CD4-positive, alpha-beta T cell treated with Interleukin-6 at 100 ng/mL for 8 hours (primary cell): ENCODE measurements at places on chromosomes 12 and 14.

- no peak for DNase-seq
Observed at GRCh38 chr14:43687921-43688320, 819.2 kb downstream of the FSCB start.

- DNase-seq, result no peak
Observed at GRCh38 chr14:55604488-55604887, 24.5 kb downstream of the KTN1 start.

GRCh38 chr12:74049348-74049747 lies 488.3 kb upstream of the ATXN7L3B start:
- no peak for DNase-seq

- DNase-seq, result no peak
Observed at GRCh38 chr12:114681116-114681871, 2.7 kb downstream of the TBX3 start.

DNA sequence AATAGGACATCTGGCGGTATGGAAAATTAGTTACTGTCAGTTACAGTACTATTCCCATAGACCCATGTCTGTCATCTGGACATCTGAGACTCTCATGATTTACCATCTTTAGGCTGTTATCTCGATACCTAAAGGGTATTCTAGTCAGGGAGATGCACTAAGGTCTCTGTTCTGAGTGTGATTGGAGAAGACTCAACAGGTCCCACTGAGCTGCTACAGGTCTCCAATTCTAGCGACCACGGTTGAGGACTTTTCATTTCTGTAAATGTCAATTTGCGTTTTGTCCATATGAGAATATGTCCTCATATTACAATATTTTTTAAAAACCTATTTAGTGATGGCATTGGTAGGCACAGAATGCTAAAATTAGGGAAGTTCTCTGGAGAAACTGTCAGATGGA lies 1160.2 kb downstream of the TMEM121 start:
- no peak for DNase-seq

DNA sequence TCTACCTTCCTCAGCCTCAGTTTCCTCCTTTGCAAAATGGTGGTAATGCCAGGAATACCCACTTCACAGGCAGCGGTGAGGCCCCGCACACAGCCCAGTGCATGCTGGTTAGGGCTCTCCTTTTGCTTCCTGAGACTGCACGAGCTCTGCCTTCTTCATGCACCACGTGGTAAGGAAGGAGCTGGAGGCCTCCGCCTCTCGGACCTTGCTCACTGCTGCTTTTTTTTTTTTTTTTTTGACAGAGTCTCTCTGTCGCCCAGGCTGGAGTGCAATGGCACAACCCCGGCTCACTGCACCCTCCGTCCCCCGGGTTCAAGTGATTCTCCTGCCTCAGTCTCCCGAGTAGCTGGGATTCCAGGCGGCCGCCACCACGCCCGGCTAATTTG lies 18.1 kb downstream of the TAMALIN start:
- DNase-seq, result peak; percentile 71

DNA sequence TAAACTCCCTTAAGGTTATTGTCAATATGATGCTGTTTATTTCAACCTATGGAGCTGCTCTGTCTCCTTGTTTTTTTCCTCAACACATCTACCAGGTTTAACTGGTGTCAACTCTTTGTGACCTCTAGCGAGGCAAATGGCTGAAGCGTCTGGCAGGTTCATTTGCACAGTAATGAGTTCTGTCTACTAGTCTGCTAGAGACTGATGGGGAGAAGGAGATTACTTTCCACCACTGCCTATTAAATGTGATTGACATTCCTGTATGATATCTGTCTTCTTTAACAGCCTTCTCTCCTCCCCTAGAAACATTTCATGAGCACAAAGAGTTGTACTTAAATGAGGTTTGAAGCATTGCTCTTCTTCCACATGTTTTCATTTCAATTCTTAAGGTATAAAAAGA lies 253.7 kb downstream of the SLC6A15 start:
- DNase-seq, result no peak

DNA sequence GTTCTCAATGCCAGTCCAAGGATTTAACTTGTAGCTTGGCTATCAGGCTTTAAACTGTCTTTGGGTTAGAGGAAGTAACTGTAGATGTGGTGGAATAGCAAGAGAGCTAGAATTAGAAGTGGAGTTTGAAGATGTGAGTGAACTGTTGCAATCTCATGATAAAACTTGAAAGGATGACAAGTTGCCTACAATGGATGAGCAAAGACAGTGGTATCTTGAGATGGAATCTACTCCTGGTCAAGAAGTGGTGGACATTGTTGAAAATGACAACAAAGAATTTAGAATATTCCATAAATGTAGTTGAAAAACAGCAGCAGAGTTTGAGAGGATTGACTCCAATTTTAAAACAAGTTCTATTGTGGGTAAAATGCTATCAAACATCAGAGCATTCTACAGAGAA lies 199.0 kb downstream of the DUSP6 start:
- DNase-seq, result no peak

GRCh38 chr12:75341873-75342272 lies 7.4 kb downstream of the GLIPR1L1 start:
- no peak for DNase-seq

DNA sequence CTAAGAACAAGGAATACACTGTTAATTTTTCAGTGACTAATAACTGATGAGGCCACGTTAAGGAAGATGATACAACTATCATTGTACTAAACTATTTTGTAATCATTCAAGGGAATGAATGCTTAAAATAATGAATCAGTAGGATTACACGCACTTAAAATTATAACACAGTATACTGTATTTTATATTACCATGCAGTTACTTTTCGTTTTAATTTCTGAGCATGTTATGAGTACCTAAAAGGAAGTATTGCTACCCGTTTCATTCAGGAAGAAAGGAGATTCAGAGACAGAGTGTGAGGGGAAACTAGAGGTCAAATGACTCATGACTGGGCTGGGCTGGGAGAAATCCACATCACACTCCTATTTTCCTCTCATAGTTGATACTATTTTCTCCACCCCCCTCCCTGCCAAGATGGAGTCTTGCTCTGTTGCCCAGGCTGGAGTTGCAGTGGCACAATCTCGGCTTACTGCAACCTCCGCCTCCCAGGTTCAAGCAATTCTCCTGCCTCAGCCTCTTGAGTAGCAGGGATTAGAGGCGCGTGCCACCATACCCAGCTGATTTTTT lies 202.0 kb downstream of the PPM1H start:
- DNase-seq, result no peak

- no peak for DNase-seq
Observed at GRCh38 chr14:67162385-67162784, 26.9 kb upstream of the GARIN2 start.

DNA sequence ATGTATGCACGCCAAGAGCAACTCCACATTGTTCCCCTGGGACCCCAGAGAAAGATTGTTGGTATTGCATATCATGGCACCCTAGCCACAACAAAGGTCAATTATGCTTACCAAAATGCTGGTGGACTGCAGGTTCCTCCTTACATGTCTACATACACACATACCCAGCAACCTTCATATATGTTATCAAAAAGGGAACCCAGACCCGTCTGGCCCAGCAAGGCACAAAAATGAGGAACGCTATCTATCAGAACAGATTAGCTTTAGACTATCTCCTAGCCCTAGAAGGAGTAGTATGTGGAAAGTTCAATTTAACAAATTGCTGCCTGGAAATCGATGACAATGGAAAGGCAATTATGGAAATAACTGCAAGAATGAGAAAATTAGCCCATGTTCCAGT lies 61.5 kb downstream of the DHRS2 start:
- no peak for DNase-seq

DNA sequence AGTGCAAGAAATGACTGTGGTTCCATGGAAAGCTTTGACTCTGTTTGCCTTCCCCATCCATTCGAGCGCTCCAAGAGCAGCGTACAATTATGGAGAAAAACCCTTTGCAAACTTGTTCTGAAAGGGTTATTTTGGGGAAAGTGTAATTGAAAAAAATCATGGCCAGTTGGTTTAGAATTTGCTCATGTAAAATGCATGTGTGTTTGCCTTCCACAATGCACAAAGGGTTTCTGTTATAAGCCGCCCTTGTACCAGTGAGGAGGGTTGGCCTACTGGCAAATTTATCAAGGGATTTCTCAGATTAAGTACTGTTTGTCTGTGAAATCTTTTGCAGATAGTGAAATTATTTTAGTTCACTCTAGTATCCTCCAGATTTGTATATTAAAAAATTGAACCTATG lies 62.7 kb upstream of the PELI2 start:
- DNase-seq, result no peak

DNA sequence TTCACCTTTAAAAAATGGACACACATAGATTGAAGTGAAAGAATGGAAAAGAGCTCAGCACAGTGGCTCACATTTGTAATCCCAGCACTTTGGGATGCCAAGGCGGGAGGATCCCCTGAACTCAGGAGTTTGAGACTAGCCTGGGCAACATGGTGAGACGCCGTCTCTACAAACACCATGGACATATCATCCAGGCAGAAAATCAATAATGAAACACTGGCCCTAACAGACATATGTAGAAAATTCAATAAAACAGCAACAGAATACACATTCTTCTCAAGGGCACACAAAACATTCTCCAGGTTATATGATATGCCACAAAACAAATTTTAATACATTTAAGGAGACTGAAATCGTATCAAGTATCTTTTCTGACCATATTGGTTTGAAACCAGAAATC lies 7.4 kb downstream of the WASHC3 start:
- DNase-seq, result no peak

GRCh38 chr12:79329933-79330332 lies 360.8 kb downstream of the PAWR start:
- no peak for DNase-seq
